ENCODE measurements at places on chromosomes 5 and 9.

DNA sequence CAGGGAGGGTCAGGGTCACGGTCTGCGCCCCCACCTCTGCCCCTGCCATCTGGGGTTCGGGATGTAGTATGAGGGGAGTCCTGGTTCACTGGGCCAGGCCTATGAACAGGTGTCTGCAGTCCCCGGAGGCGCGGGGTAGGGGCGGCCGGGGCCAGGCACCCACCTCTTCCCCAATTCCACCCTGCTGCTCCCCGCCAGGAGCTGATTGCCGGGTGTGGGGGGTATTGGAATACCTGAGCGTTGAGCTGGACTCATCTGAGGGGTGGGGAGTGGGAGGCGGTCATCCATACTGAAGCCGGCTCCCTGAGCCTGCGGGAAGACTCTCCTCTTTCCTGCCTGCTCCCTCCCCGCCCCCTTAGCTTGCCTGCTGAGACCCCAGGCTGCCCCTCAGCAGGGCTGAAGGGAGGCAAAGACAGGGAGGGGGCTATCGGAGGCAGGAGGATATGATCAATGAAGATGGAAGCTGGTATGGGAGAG lies 679 bp downstream of the SLC6A7 start:
- peak overlapping the region; percentile 38 for H3K4me3 ChIP-seq
- H3K27me3 ChIP-seq = peaks cover 42% of the 10 kb centered on the region
- peaks cover 6% of the 10 kb centered on the region for H3K4me1 ChIP-seq
- DNase-seq = no peak
- H3K27ac ChIP-seq = no peak overlapping the region

DNA sequence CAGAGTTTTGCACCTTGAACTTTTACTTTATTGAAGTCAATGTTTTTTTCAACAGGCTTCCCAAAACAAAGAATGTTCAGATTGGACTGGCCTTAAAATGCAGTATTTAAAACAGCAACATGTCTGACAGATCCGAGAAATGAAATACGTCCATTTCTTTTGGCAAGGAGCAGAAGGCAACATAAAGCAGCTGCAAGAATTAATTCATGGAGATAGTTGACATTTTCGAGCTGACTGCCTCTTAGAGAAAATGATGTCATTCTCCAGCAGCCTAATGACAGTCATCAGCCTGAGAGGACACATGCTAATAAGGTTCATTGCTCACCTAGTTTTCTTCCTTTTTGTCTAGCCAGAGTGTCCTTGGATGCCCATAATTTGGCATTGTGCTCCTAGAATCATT lies 232.2 kb upstream of the SEMA6A start:
- peaks cover 1% of the 10 kb centered on the region for H3K4me1 ChIP-seq
- no peak for DNase-seq
- no peak overlapping the region for H3K4me3 ChIP-seq
- H3K27ac ChIP-seq = no peak overlapping the region

- peaks cover 3% of the 10 kb centered on the region for H3K4me1 ChIP-seq
- no peaks in the 10 kb centered on the region for H3K36me3 ChIP-seq
These were observed 20.2 kb upstream of the TRIM36 start for GRCh38 chr5:115189866-115190265.

- DNase-seq = no peak
- H3K27ac ChIP-seq = no peak within 1 kb of the TSS
- peak within 1 kb of the TSS; percentile 80 for H3K4me3 ChIP-seq
- 0 out of 2 replicates have a peak, but pooled peaks cover 2% of the 10 kb centered on the region for H3K4me1 ChIP-seq
- no peaks in the 10 kb centered on the region for H3K36me3 ChIP-seq
These were observed at the start of gene FRRS1L for GRCh38 chr9:109166771-109167601. Gene FRRS1L (minus strand): TSS chr9:109167249. CDS start chr9:109167138, 111 bp downstream.

- H3K27ac ChIP-seq = no peak within 1 kb of the TSS
- peak within 1 kb of the TSS; percentile 75 for H3K4me3 ChIP-seq
- H3K4me1 ChIP-seq = peaks cover 3% of the 10 kb centered on the region
- no peaks in the 10 kb centered on the region for H3K36me3 ChIP-seq
- no peak for DNase-seq
- no peaks in the 10 kb centered on the region for H3K27me3 ChIP-seq
These were observed at the start of the genes HDAC3 and RELL2 for GRCh38 chr5:141636413-141637122. Gene HDAC3 (minus strand): TSS chr5:141636849. CDS start chr5:141636790, 59 bp downstream. Gene RELL2 (plus strand): TSS chr5:141636997. CDS start chr5:141638226, 1,229 bp downstream.

- DNase-seq = no peak
- H3K4me3 ChIP-seq = no peak overlapping the region
- H3K27ac ChIP-seq = no peak overlapping the region
- H3K36me3 ChIP-seq = no peaks in the 10 kb centered on the region
- H3K4me1 ChIP-seq = peaks cover 5% of the 10 kb centered on the region
- H3K27me3 ChIP-seq = no peaks in the 10 kb centered on the region
These were observed 22.3 kb upstream of the TMEM250 start for GRCh38 chr9:136140966-136141365.

DNA sequence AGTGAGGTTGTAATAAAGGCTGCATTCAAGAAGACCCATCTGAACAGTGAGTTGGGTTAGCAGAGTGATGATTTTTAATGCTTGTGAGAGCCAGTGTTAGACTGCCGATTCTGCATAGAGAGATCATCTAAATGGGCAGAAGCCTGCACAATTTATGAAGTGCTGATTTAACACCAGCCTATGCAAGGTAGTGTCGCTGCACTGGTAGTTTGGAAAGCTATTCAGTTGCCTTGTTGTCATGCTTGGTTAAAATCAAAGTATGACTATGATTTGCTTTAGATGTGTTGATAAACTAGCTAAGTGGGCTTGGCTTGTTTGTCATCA lies 379 bp upstream of the LRRTM2 start:
- H3K4me1 ChIP-seq = peaks cover 3% of the 10 kb centered on the region
- DNase-seq = no peak
- no peaks in the 10 kb centered on the region for H3K27me3 ChIP-seq
- no peak overlapping the region for H3K4me3 ChIP-seq
- no peak overlapping the region for H3K27ac ChIP-seq

DNA sequence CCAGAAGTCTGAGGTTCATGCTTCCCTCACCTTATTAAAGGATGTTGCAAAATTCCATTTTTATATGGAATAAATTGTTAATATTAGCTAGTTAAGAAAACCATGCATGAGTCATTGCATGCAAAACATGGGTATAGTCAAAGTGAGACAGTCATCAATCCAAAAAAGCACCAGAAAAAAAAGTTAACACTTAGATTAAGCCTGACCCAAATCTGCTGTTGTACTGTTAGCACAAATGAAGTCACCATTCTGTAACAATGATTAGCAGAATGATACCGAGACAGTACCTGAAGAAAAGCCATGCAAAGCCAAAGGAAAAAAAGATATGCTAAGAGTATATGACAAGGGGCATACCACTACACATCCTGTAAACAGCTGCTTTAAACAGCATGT lies 49.5 kb downstream of the PKD2L2 start:
- H3K4me3 ChIP-seq = no peak overlapping the region
- no peaks in the 10 kb centered on the region for H3K27me3 ChIP-seq
- no peaks in the 10 kb centered on the region for H3K4me1 ChIP-seq
- no peak for DNase-seq
- H3K36me3 ChIP-seq = peaks cover 5% of the 10 kb centered on the region
- no peak overlapping the region for H3K27ac ChIP-seq

GRCh38 chr5:34551911-34552433 lies 104.2 kb upstream of the RAI14 start:
- H3K36me3 ChIP-seq = no peaks in the 10 kb centered on the region
- H3K4me3 ChIP-seq = no peak overlapping the region
- no peaks in the 10 kb centered on the region for H3K27me3 ChIP-seq
- no peak overlapping the region for H3K27ac ChIP-seq
- no peak for DNase-seq

- H3K4me1 ChIP-seq = peaks cover 1% of the 10 kb centered on the region
- H3K4me3 ChIP-seq = no peak overlapping the region
- DNase-seq = no peak
- no peaks in the 10 kb centered on the region for H3K27me3 ChIP-seq
- H3K36me3 ChIP-seq = no peaks in the 10 kb centered on the region
These were observed 584.1 kb downstream of the CCDC171 start for GRCh38 chr9:16136961-16137360.

- no peak overlapping the region for H3K4me3 ChIP-seq
- H3K27ac ChIP-seq = no peak overlapping the region
- H3K36me3 ChIP-seq = no peaks in the 10 kb centered on the region
- H3K27me3 ChIP-seq = peaks cover 62% of the 10 kb centered on the region
- H3K4me1 ChIP-seq = peaks cover 3% of the 10 kb centered on the region
- no peak for DNase-seq
These were observed 8.4 kb upstream of the HAND1 start for GRCh38 chr5:154486427-154486866.

GRCh38 chr9:105233873-105234272 lies 10.6 kb upstream of the SLC44A1 start:
- H3K27ac ChIP-seq = no peak overlapping the region
- no peaks in the 10 kb centered on the region for H3K36me3 ChIP-seq
- no peaks in the 10 kb centered on the region for H3K4me1 ChIP-seq
- no peak for DNase-seq

DNA sequence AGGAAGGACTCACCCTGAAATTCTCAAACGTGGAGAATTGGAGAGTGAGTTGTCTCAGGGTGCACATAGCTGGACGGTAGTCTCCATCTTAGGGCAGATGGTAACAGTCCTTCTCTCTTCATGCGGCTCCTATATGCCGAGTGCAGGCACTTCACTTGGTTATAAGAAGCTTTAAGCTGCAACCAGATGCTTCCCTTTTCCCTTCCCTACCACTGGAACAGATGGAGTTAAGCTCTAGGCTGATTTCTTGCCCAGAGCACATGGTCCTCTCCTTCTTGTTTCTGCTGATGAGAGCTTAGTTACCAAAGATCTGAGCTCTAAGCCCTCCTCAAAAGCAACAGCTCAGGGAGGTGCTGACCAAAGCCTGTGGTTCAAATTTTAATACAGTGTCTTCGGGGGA lies 355.7 kb downstream of the ARHGEF28 start:
- H3K36me3 ChIP-seq = no peaks in the 10 kb centered on the region
- no peak overlapping the region for H3K27ac ChIP-seq
- H3K4me3 ChIP-seq = no peak overlapping the region

DNA sequence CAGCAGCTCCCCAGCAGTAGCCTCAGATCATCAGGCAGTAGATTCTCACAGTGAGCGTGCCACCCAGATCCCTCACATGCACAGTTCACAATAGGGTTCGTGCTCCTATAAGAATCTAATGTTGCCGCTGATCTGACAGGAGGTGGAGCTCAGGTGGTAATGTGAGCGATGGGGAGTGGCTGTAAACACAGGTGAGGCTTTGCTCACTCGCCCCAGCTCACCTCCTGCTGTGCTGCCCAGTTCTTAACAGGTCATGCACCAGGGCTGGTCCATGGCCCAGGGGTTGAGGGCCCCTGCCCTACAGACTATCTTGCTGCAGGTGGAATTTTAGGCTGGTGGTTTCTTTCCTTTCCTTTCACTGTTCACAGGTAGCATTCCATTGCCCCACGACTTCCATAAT lies 100.2 kb downstream of the MRPL36 start:
- no peak overlapping the region for H3K27ac ChIP-seq
- no peak for DNase-seq
- no peak overlapping the region for H3K4me3 ChIP-seq
- H3K4me1 ChIP-seq = peaks cover 2% of the 10 kb centered on the region
- no peaks in the 10 kb centered on the region for H3K36me3 ChIP-seq
- no peaks in the 10 kb centered on the region for H3K27me3 ChIP-seq

GRCh38 chr5:103910011-103910410 lies 347.4 kb upstream of the NUDT12 start:
- H3K27ac ChIP-seq = no peak overlapping the region
- no peaks in the 10 kb centered on the region for H3K36me3 ChIP-seq
- H3K27me3 ChIP-seq = no peaks in the 10 kb centered on the region
- H3K4me3 ChIP-seq = no peak overlapping the region
- H3K4me1 ChIP-seq = no peaks in the 10 kb centered on the region

DNA sequence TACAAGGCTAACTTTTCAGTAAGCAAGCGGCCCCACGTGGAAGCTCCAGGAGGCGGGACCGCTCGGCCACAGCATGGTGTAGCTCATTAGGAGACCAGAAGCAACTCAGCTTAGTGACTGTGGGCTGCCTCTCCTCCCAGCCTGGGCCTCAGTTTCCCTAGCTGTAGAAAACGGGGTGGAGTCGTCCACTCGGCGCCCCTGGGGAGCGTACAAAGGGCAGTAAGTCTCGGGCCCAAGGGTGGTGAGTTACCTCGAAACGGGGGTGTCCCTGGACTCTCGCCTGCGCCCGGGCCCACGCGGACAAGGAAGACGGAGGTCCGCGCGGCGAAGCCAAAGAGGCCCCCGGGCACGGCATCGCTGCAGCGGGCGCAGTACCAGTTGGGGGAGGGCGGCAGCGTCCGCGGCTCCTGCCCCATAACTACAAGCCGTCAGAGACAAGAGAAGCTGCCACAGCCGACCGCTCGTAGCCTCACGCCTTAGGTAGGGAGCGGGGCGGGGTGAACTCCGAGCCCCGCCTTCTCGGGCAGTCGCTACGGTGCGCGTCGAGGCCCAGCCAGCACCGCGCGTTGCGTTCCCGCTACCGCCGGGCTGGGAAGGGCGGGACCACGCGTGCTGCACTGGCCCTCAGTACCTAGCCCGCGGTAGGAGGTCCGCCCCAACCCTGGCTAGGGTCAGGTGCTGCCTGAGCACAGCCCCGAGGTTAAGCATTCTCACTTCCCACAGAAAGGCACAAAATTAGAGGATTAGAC lies at the start of gene GEMIN5:
TSS of gene GEMIN5 (minus strand) at position 494 of the 749 bp plus-strand sequence. CDS start at position 416, 78 bp downstream.
- H3K4me1 ChIP-seq = no peaks in the 10 kb centered on the region
- H3K27ac ChIP-seq = no peak within 1 kb of the TSS
- no peaks in the 10 kb centered on the region for H3K36me3 ChIP-seq

GRCh38 chr5:179287071-179287470 lies 58.2 kb downstream of the ADAMTS2 start:
- H3K36me3 ChIP-seq = no peaks in the 10 kb centered on the region
- H3K27me3 ChIP-seq = no peaks in the 10 kb centered on the region
- H3K27ac ChIP-seq = no peak overlapping the region
- no peak overlapping the region for H3K4me3 ChIP-seq

- DNase-seq = no peak
- H3K4me3 ChIP-seq = no peak overlapping the region
- no peaks in the 10 kb centered on the region for H3K4me1 ChIP-seq
- no peaks in the 10 kb centered on the region for H3K27me3 ChIP-seq
- H3K27ac ChIP-seq = no peak overlapping the region
These were observed 16.2 kb downstream of the NDUFS6 start for GRCh38 chr5:1817261-1818043.

GRCh38 chr9:133813749-133814585 lies 75.8 kb upstream of the SARDH start:
- no peak overlapping the region for H3K27ac ChIP-seq
- no peak overlapping the region for H3K4me3 ChIP-seq
- no peaks in the 10 kb centered on the region for H3K4me1 ChIP-seq

- no peak for DNase-seq
- no peaks in the 10 kb centered on the region for H3K27me3 ChIP-seq
- no peaks in the 10 kb centered on the region for H3K36me3 ChIP-seq
These were observed 480.7 kb downstream of the CSNK1G3 start for GRCh38 chr5:123992641-123993040.

- no peak for DNase-seq
- peaks cover under 1% of the 10 kb centered on the region for H3K4me1 ChIP-seq
- no peaks in the 10 kb centered on the region for H3K36me3 ChIP-seq
- H3K27ac ChIP-seq = no peak overlapping the region
- H3K27me3 ChIP-seq = no peaks in the 10 kb centered on the region
These were observed 351.9 kb downstream of the NFIB start for GRCh38 chr9:13962006-13962405.

- no peak overlapping the region for H3K27ac ChIP-seq
- DNase-seq = no peak
- no peaks in the 10 kb centered on the region for H3K4me1 ChIP-seq
These were observed 62.5 kb downstream of the CYFIP2 start for GRCh38 chr5:157328277-157328912.

All from iPS DF 6.9 (cell line).